ENCODE measurements at places on chromosomes 3 and 15.
A peak's percentile ranks its signal among the peaks of the same experiment; 100 is the strongest.

GRCh38 chr15:52424856-52425431 is 103.7 kb downstream of the MYO5A start:
- DNase-seq: no peak

GRCh38 chr3:27194861-27195483 is 174.2 kb downstream of the NEK10 start:
- DNase-seq: no peak

DNA sequence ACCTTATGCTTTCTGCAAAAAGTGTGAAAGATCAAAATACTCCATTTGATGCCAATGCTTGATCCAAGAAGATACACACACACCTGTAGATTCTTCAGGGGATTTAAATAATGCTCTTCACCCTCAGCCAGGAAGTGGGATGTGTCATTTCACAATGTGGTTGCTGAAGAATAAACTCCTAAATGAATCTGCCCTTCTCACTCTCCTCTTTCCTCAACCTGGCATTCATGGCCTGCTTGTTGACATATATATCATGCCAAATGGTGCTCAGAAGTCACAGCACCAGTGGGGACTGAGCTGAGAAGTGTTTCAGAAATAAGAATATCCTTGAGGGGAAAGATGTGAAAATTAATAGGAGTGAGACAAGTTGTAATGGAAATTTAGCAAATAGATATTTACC is 146.6 kb upstream of the ARHGEF26 start:
- no peak for DNase-seq

DNA sequence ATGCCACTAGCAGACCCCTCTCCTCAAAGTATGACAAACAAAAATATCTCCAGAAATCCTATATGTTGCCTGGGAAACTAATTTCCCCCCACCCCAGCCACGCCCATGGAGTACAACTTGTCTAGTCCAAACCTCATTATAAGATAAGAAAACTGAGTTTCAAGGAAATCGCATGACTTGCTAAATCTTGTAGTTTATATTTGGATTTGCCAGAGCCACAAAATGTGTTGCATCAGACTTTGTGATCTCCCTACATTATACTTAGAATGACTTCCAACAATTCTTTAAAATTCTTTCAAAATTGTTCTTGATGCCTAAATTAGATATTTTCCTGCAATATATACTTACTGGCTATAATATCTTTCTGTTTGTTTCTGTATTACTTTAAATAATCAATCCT is 1034.4 kb downstream of the IGSF11 start:
- DNase-seq: no peak

DNA sequence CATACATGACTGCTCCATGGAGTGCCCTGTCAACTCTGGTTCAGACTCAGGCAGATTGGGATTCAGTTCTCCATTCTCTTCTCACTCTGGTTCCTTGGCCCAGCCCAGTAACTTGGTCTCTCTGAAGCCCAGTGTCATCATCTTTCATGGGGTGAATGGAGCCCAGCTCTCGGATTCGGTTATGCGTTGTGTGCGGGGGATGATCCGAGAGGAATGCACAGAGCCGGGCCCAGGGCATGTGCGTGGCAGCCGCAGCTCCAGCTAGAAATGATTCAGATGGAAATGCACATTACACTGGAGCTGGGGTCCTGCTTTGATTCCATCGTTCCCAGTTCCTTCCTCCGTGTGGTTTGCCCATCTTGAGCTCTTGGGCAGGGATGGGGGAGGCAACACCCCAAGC is 189.4 kb downstream of the FEZF2 start:
- no peak for DNase-seq

- no peak for DNase-seq
These were observed 67.8 kb downstream of the LINGO1 start for GRCh38 chr15:77564938-77565337.

DNA sequence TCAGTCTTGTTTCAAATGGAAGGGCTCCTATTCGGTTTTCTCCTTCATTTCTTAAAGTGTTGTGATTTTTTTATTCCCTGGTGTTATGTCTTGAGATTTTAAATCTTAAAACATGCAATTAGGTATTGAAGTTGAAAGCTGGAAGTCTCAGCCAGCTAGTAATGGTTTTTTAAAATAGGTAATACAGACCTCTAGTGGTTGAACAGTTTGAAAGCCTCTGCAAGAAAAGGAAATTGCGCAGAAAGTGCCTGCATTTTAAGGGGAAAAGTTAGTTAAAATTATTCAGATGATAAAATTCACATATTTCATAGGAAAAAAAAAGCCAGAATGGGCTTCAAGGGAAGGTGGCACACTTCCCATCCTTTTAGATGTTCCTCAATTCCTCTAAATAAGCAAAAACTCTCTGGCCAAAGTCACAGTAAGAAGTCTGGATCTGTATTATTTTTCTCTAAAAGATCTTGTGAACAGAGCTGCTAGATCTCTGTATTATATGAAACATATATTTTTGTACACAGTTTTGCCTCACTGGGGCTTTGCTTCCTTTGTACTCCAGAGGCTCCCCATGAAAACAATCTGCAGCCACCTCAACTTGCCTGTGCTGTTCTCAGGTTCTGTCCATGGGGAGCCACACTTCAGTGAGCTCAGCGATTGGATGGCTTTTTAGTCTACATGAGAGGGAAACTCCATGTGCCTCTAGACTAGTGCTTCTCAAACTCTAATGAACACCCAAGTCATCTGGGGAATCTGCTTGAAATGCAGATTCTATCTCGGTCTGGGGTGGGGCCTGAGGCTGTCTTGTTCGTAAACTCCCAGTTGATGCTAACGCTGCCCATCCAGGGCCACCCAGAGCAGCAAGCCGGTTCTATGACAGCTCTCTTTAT is 21.5 kb downstream of the AGTR1 start:
- DNase-seq: no peak

GRCh38 chr3:143309705-143310104 is 190.1 kb downstream of the CHST2 start:
- no peak for DNase-seq

DNA sequence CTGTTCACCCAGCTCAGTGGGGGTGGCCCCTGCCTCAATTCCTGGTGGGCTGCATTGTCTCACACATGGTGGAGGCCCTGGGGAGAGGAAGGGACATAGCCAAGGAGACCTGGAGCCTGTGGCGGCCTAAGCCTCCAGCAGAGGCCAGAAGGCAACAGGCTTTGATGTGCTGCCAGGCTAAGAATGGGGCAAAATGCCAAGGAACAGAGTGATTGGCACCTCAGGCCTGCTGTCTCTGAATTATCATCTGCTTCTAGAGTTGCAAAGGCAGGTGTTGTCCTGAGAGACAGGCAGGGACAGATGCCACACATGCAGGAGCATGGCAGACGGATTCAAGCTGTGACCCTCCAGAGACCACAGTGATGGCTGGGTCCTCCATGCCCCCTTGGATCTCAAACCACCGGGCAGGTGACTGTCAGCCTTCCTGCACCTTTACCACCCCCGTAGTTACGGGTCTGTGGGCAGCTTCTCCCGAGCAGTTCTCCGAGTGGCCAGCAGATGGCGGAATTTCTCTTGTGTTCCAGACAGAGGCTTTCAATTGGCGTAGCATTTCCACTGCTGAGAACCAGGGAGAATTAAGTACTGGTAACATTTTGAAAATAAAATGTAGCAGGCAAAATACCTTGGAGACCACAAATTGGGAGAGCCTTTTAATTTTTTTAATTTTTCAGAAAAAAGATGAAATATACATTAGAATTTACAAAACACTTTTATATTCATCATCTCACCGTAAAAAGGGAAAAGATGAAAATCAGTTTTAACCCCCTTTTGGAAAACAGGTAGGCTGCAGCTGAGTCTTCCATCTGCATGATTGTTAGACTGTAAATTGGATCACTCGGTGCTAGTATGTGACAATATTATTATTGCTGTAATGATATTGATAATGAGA is 525.5 kb upstream of the CFAP20DC start:
- peak; percentile 78 for DNase-seq

DNA sequence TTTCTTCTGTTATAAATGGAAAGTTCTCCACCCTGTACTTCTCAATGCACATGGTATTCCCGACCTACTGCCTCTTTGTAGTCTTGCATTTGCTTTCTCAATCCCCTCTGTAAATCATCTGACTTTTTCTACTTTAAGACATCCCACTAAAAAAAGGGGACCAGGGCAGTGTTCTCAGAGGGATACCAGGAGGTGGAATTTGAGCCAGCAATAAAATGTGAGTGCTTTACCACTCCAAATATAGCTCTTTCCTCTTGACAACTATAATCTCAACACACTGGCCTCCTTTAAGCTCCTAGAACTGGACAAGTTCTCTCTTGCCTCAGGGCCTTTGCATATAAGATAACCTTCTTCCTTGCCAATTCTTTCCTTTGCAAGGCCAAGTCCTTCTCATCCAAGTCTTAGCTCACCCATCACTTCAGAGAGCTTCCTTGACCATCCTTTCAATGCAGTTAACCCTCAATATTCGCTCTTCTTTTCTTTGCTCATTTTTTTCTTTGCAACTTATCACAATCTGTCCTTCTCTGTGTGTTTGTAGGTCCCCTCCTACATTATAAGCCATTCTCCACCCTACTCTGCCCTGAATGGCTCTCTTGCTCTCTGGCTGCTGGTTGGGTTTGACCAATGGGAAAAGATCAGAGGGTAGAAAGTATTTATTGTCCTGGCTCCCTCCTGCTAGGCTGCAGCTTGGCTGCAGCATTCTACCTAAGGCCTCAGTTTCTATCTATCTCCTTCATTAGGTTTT is 93.4 kb downstream of the PRICKLE2 start:
- DNase-seq: no peak

- DNase-seq: no peak
These were observed 31.9 kb downstream of the TNIK start for GRCh38 chr3:171428321-171428787.

- no peak for DNase-seq
These were observed 130.6 kb downstream of the C3orf38 start for GRCh38 chr3:88280326-88280725.

DNA sequence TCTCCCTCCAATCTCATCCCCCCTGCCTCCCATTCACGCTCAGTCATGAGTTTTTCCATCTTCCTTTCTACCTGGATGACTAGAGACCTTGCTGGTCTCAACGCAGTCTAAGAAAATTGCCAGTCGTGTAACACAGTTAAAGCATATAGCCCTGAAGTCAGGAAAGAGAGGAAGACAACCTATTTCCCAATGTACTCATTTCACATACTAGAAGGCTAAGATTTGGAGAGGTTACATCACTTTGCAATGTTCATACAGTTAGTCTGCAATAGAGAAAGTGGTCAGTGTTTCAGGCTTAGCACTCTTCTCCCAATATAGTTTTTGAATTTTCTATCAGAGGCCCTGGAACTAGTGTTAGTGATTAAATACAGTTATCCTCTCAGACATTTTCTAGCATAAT is 278.6 kb downstream of the EDEM1 start:
- DNase-seq: no peak

GRCh38 chr15:62343397-62343796 is 178.3 kb upstream of the C2CD4B start:
- no peak for DNase-seq

DNA sequence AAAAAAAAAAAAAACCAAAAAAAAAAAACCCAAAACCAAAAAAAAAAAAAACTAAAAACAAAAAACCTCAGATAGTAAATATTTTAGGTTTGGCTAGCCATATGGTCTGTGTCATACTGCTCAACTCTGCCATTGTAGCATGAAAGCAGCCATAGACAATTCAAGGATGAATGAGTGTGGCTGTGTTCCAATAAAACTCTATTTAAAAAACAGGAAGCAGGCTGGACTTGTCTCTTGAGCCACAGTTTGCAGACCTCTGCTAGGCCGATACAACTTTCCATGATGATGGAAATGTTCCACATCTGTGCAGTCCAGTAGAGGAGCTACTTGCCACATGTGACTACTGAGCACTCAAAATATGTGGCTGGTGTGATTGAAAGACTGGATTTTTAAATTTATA is 11.1 kb downstream of the EFCAB12 start:
- DNase-seq: no peak

All from activated CD4-positive, CD25-positive, alpha-beta regulatory T cell treated with anti-CD3 and anti-CD28 coated beads, Interleukin-2, amount 50 U/mL, for 16 hours (primary cell).